ENCODE measurements at places on chromosomes 2 and 18.

- DNase-seq, result peak; percentile 74
Observed at GRCh38 chr2:71379086-71379485, 47.5 kb downstream of the ZNF638 start.

- peak; percentile 16 for DNase-seq
Observed at GRCh38 chr18:58266291-58266690, 222.3 kb downstream of the NEDD4L start.

DNA sequence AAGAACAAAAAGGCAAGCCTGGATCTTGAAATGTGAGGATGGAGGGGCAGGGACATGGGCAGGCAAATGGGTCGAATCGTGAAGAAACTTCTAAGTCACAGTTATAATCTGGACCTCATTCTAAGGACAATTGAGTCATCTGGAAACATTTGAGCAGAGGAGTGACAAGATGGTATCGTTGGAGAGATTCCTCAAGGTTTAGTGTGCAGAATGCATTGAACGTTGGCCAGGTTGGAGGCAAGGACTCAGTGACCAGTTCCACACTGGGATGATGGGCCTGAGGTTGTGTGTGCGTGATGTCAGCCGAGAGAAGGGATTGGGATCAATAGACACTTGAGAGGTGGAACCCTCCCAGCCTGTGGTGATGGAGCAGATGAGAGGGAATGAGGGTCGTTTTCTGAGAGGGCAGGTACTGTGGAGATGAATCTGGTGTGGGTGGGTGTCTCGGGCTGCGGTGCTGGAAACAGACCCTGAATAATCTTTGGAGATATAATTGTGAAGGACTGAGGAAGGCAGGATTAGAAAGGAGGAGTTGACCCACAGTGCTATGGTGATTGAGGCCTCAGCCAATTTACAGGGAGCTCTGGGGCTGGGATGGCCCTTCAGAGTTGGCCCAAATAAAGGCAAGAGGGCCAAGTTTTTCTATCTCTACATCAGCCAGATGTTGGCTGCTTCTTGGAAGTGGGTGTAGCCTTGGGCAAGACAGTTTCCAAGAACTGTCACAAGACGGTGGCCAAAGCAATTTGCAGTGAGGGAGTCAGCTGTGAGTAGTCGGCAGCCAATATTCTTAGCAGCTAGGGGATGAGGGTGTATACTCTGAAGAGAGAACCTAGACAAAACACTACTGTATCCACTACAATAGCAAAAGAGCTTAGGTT lies 5.8 kb upstream of the ZNF532 start:
- peak; percentile 44 for DNase-seq

GRCh38 chr18:67969458-67969857 lies 452.9 kb upstream of the DSEL start:
- no peak for DNase-seq

DNA sequence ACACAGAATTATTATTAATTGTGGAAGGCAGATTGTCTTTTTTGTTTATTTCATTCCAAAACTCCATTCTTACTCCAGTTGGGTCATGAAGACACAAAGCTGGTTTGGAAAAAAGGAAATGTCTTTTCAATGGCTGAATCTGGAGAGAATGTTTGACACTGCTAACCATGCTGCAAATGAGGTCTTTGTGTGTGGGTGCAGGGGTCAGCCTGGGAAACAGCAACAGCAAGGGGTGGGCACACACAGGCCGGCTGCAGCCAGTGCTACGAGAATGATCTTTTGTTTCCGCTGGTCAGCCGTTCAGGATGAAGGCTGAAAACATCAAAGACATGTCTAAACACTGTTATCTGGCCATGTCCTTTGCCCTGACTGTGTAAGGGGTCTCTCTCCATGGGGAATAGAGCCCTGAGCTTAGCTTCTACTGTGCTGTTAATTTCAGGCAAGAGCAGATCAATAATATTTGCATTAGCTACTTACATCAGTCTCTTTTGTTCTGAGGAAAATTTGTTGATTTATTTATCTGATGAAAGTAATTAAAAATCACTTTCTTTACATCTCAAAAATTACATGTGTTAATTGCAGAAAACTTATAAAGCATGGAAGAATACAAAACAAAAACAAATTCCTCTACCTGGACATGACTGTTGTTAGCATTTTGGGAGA lies 33.3 kb upstream of the E2F6 start:
- DNase-seq, result no peak

- DNase-seq, result no peak
Observed at GRCh38 chr2:157831573-157832315, 44.4 kb downstream of the ACVR1 start.

DNA sequence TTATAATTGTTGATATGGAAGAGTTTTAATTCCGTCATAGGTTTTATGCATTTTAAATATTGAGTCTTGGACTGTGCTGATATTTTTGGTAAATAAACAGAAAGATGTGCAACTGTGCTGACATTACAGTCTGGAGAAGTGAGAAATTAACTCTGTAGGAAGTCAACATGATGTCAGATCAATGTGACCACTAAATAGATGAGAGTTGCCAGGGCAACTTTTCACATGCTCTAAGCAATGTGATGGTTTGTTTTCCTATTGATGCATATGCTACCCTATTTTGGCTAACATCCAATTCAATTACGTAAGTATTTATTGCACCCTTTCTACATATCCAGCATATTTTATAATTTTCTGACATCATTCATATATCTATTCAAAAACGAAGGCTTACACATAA lies 1109.3 kb downstream of the TSN start:
- DNase-seq, result no peak

- peak; percentile 3 for DNase-seq
Observed at GRCh38 chr18:60232541-60232940, 140.0 kb downstream of the MC4R start.

DNA sequence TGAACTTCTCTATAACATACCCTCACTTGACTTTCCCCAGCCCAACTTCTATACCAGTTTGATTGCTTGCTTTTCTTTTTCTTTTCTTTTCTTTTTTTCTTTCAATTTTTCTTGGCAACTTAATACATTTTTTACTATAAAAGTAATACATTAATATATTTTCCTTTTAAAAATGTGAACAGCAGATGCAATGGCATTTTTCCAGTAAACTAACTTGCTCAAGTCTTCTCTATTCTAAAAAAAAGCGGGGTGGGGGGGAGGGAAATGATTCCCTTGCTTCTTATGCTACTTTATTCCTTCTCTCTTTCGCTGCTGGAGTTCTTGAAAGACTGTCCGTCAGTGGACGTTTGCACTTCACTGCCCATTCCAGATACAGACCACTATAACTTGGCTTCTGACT lies 70.5 kb downstream of the RBMS1 start:
- DNase-seq, result no peak

- peak; percentile 95 for DNase-seq
Observed at GRCh38 chr2:225090746-225091145, 48.5 kb upstream of the DOCK10 start.

GRCh38 chr2:163752267-163752666 lies 16.5 kb upstream of the FIGN start:
- DNase-seq, result no peak

- no peak for DNase-seq
Observed at GRCh38 chr2:23420840-23421476, 36.0 kb downstream of the KLHL29 start.

Measured in fibroblast of mammary gland (primary cell).